ENCODE measurements at places on chromosomes 12 and 14. TPM values are rescaled to one million over a fixed set of nuclear protein-coding genes. Genes with fewer than 3 reads are reported as not detected.

IL31 gene
- not detected for polyA plus RNA-seq

TESPA1 gene
- polyA plus RNA-seq, result not detected

MMP17 gene
- 93.5 TPM for polyA plus RNA-seq

BEGAIN gene
- 28.2 TPM for polyA plus RNA-seq

USP44 gene
- 3.2 TPM for polyA plus RNA-seq

LHX5 gene
- polyA plus RNA-seq, result 2.0 TPM

HOXC4 gene
- polyA plus RNA-seq, result not detected

PDZRN4 gene
- polyA plus RNA-seq, result 46.7 TPM

CD27 gene
- polyA plus RNA-seq, result not detected

PDE3A gene
- polyA plus RNA-seq, result 0.94 TPM

KLRG1 gene
- polyA plus RNA-seq, result 4.7 TPM

KRT5 gene
- polyA plus RNA-seq, result not detected

CEP290 gene
- 35.3 TPM for polyA plus RNA-seq

KLHL33 gene
- polyA plus RNA-seq, result not detected

NEUROD4 gene
- not detected for polyA plus RNA-seq

PLEK2 gene
- polyA plus RNA-seq, result not detected

FLRT2 gene
- 5.1 TPM for polyA plus RNA-seq

ALX1 gene
- 0.43 TPM for polyA plus RNA-seq

CDKN3 gene
- 5.9 TPM for polyA plus RNA-seq

ANKS1B gene
- 67.3 TPM for polyA plus RNA-seq

SH2B3 gene
- 3.0 TPM for polyA plus RNA-seq

SLCO1A2 gene
- polyA plus RNA-seq, result not detected

SYT10 gene
- polyA plus RNA-seq, result 15.9 TPM

LALBA gene
- not detected for polyA plus RNA-seq

CLEC1A gene
- polyA plus RNA-seq, result not detected

SERPINA5 gene
- polyA plus RNA-seq, result 4.7 TPM

EMP1 gene
- polyA plus RNA-seq, result 0.22 TPM

DLGAP5 gene
- polyA plus RNA-seq, result 2.0 TPM
